ENCODE measurements at places on chromosomes 16 and 17.

- no peak for DNase-seq
These were observed 488 bp downstream of the C17orf113 start for GRCh38 chr17:42049834-42050392.

GRCh38 chr17:15091825-15092224 lies 173.3 kb downstream of the PMP22 start:
- DNase-seq = no peak

DNA sequence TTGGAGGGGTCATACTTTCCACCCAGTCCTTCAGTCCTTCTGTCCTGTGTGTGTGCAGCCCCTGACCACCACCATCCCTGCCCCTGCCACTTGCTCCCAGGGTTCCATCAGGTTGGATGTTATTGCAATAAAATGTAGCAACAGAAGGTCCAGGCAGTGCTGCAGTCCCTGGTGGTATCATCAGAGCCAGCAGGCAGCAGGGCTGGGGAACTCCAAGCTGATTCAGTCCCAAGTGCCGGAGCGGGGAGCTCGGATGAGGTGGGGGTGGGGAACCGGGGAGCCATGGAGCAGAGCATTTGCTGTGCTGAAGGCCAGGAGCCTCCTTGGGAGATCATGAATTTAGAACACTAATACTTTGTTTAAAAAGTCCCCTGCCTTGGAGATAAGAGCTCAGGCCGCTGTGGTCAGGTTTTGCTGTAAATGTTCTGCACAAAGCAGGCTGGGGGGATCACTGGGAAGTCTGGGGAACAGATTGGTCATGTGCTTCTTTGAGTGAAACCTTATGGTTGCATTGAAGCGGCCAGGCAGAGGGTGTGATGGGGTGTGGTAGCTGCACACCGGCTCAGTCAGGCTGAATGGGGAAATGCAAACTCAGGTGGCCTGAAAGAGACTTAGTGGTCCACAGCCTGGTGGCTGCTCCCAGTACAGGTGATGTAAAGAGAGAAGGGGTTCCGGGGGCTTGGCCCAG lies 225.9 kb downstream of the SEC14L1 start:
- DNase-seq = peak; percentile 60

DNA sequence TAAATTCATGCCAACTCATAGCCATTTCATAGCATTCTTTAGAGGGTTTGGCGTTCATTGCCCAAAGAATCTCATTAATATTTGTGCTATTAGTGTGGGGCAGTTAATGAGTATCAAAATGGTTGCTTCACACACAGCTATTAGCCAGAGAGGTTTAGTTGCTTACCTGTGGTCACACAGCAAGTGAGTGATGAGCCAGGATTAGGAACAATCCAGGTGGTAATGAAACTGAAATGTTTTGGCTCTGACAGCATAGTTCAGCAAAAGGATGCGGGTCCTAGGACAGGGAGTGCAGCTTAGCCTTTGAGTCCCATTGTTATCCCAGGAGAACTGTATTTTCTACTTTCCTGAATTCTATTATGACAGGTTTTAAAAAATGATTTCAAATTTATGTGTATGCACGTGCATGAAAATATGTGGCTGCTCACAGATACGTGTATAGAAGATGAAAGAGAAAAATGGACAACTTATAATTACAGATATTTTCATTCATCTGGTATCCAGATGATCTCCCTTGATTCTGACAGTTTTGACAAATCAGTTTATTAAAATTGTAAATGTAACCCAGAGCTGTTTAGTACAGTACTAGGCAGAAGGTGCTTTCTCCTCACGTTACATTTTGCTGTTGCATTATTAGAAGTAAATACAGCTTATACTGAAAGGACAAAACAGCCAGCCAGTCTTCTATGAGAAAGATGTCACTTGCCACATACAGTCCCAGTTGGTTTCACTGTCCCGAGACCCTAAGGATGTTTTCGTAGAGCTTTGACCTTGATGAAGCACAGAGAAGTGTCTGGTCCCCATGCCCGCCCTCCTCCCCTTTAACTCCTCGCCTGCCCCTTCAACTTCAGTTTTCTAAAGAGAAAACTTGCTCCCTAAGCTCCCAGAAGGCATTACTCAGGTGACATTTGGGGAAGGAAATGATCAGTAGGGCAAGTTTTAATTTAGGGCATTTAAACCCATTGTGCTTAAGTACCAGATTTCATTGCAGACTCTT lies 99.8 kb upstream of the TBX2 start:
- no peak for DNase-seq

- DNase-seq = no peak
These were observed 108.2 kb downstream of the VAT1L start for GRCh38 chr16:77896415-77897128.

GRCh38 chr16:4859190-4859899 lies 12.1 kb downstream of the UBN1 start:
- DNase-seq = no peak

- no peak for DNase-seq
These were observed 144.7 kb downstream of the ENGASE start for GRCh38 chr17:79219208-79219935.

GRCh38 chr17:73984941-73985340 lies 218.5 kb upstream of the RPL38 start:
- no peak for DNase-seq

GRCh38 chr17:34869641-34870040 lies 91.6 kb downstream of the CCT6B start:
- DNase-seq = no peak

- DNase-seq = no peak
These were observed 21.2 kb downstream of the SREBF1 start for GRCh38 chr17:17815436-17816200.

- no peak for DNase-seq
These were observed 6.4 kb upstream of the LGALS3BP start for GRCh38 chr17:78986048-78986648.

DNA sequence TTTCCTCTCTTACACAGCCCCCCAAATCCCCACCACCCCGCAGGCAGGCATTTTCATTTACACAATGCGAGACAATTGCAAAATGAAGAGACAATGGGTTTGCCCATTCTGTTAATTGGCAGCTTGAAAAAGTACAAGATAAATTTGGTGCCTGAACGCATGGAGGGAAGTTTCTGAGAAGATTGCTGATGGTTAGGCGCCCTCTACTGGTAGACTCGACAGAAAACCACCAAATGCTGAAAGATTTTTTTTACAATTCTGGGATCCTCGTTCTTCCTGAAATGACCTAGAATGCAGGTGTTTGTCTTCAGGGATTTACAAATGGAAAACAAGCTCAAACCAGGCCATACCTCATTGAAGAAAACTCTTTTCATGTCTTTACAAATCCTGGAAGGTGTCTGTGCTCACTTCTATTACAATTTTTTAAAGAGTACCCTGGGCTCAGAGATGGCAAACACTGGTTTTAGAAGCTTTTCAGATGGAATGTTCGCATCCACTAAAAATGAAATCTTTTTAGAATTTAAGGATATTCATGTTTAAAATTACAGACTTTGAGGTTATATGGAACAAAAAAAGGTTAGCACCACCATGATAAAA lies 338.5 kb downstream of the PMP22 start:
- peak; percentile 37 for DNase-seq

DNA sequence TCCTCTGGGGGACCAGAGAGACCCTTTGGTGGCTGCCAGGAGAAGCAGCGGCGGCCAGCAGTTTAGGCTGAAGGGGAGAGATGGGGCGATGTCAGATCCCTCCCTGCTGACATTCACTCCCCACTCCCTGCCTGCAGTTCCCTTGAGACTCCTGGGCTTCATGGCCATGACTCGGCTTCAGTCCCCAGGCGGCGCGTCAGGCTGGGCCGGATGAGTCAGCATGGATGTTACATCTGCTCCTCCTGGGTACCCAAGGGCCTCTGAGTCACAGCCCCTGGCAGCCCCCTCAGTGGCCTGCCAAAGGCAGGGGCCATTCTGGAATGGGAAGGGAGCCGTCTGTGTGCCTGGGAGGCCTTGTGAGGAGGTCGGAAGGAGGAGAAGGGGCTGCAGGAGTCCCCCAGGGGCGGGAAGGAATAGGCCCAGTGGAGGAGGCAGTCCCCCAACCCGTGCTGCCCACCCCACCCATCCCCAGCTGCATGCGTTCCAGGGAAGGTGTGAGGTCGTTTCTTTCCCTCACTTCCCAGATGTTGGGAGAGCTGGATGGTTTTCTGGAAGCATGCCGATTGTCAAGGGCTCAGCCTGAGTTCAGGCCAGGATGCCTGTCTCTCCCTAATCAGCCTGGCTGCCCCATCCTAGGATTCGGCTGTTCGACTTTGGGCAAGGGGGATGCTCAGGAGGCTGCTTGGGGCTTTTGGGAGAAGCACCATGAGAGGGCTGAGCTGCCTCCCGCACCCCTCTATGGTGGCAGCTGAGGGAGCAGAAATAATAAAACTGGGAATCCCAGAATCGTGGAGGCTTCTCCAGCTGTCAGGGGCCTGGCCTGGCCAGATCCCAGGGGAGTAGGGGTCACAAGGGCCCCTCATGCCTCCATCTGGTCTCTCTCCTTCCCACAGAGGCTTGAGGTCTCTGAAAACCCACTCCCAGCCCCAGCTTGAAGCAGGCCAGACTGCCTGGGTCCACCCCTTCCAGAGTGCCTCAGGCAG lies 9.7 kb downstream of the RHBDL3 start:
- DNase-seq = no peak

- no peak for DNase-seq
These were observed 188.5 kb upstream of the IRX3 start for GRCh38 chr16:54475019-54475601.

DNA sequence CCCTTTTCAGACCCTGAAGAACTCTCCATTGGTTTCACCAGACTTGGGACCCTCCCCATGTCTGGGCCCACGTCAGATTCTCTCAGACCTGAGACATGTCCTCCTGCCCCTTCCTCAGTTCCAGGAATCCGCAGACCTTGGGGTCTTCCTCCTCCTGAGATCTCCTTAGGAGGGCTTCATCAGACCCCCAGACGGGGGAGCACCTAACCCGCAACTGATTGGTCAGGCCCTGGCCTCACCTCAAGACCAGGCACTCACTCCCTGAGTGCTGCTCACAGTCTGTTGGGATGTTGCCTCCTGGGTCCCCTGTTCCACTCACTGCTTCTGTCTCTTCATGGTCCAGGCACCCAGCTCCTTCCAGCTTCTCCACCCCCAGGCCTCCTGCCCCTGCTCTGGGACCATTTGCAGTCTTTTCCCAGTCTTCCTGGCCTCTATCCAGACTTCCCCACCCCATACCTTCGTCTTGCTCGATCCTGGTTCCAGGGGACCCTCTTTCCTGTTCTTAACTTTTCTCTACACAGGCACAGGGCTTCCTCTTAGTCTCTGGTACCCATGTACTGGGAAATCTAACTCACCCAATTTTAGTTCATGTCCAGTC lies 1.2 kb downstream of the GID4 start:
- DNase-seq = no peak

DNA sequence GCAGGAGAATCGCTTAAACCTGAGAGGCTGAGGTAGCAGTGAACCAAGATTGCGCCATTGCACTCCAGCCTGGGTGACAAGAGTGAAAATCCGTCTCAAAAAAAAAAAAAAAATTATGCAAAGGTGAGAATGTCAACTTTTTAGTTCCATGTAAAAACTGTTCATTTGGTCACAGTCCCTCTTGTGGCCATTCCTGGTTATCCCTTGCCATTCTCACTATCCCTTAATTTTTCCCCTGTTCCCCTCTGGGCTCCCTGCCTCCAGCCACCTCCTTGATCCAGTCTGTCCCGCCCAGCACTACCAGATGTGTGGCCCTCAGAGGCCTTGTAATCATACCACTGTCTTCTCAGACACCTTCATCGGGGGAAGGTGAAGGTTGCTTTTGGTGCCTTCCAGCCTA lies 23.4 kb downstream of the DCAF7 start:
- no peak for DNase-seq

GRCh38 chr16:88922114-88922825 lies 54.7 kb downstream of the CBFA2T3 start:
- no peak for DNase-seq

DNA sequence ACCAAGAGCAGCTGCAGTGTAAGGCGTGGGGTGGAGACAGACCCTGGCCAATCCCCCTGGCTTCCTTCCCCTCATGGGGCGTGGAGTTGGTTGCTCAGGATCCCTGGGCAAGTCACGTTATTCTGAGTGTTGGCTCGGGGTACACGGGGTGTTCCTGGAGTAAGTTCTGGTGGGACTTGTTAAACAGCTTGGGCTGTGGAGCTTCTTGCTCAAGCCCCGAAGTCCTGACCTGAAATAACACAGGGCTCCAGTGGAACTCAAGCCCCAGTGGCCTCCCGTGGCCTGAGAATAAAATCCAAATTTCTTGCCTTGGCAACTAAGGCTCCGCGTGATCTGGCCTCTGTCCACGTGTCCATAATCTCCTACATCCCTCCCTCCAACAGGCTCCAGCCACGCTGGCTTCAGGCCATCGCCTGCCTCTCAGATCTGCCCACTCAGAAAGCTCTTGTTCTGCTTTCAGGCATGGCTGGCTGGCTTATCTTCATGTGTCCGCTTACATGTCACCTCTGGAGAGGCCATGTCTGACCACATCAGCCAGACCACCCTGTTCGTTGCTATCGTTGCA lies 49.3 kb upstream of the BCO1 start:
- DNase-seq = no peak

- peak; percentile 28 for DNase-seq
These were observed 165.4 kb downstream of the AIPL1 start for GRCh38 chr17:6269478-6269877.

GRCh38 chr16:87824991-87825841 lies 44.1 kb downstream of the SLC7A5 start:
- no peak for DNase-seq

DNA sequence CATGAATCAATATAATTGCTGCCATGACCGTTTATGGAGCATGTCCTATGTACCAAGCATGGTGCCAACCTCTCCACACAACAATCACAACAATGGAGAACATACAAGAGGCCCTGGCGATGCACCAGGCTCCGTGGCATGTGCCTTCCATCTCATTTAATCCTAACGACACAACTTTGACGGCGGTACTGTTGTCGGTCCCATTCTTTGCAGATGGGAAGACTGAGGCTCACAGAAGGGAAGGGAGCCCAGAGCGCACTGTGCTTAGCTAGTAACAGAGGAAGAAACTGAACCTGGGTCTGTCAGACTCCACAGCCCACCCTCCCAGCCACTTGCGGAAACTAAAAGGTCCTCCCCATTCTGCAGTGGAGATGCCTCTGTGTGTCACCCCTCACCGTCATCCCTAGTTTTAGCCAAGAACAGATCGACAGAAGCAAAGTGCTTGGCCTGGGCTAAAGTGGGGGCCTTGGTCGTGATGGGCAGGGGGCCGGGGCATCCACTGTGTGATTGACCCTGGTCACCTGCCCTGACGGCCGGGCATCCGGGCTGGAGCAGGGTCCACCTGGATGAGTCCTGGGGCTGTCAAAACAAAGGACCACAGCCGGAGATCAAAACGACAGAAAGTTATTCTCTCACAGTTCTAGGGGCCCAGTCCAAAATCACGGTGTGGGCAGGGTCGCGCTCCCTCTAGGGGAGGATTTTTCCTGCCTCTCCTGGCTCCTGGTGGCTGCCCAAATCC lies 183.9 kb downstream of the C16orf95 start:
- DNase-seq = no peak

GRCh38 chr17:68378268-68379176 lies 78.8 kb downstream of the WIPI1 start:
- DNase-seq = no peak

- DNase-seq = no peak
These were observed 22.9 kb downstream of the FAM20A start for GRCh38 chr17:68578236-68578635.

DNA sequence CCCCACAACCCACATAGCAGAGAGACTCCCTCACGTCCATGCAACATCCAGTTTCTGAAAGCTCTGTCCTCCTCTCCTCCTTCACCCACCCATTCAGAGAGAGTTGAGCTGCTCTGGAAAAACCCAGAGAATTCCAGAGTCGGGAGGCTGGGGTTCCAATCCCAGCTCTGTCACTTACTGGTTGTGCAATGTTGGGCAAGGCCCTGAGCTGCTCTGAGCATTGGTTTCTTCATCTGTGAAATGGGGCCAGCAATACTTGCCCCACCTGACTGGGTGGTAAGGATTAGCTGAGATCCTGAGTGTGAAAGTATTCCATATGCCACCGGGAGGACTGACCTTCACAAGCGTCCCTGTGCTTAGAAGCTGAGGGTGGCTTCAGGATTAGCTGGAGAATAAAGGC lies 12.2 kb upstream of the DLX4 start:
- no peak for DNase-seq

Measured in GM10248 (cell line).